ENCODE measurements at places on chromosomes 12 and 14. TPM values are rescaled to one million over a fixed set of nuclear protein-coding genes. Genes with fewer than 3 reads are reported as not detected.

- no peak overlapping the region for H3K27ac ChIP-seq
- no peaks in the 10 kb centered on the region for H3K4me1 ChIP-seq
- H3K4me3 ChIP-seq, result no peak overlapping the region
- no peak for DNase-seq
- H3K27me3 ChIP-seq, result no peaks in the 10 kb centered on the region
Measured at GRCh38 chr12:109165599-109165998, 49.2 kb downstream of the ACACB start.

- no peak for DNase-seq
- peaks cover 1% of the 10 kb centered on the region for H3K36me3 ChIP-seq
- H3K27me3 ChIP-seq, result no peaks in the 10 kb centered on the region
- peaks cover 4% of the 10 kb centered on the region for H3K4me1 ChIP-seq
Measured at GRCh38 chr12:67468549-67469245, 179.8 kb upstream of the DYRK2 start.

The RIC8B gene
- total RNA-seq, result 14.2 TPM

GRCh38 chr12:72578327-72578726 is 306.2 kb downstream of the TRHDE start:
- peaks cover 2% of the 10 kb centered on the region for H3K4me1 ChIP-seq
- H3K27me3 ChIP-seq, result no peaks in the 10 kb centered on the region
- H3K27ac ChIP-seq, result no peak overlapping the region
- no peak overlapping the region for H3K4me3 ChIP-seq
- no peak for DNase-seq
- H3K36me3 ChIP-seq, result no peaks in the 10 kb centered on the region

GRCh38 chr12:6961695-6962284 is 8.7 kb downstream of the PHB2 start:
- peaks cover 5% of the 10 kb centered on the region for H3K36me3 ChIP-seq
- peaks cover 15% of the 10 kb centered on the region for H3K4me1 ChIP-seq
- H3K27me3 ChIP-seq, result no peaks in the 10 kb centered on the region
- H3K4me3 ChIP-seq, result peak overlapping the region; percentile 50
- DNase-seq, result no peak

GRCh38 chr14:75905147-75905904 is 76.5 kb downstream of the TGFB3 start:
- H3K4me3 ChIP-seq, result no peak overlapping the region
- H3K36me3 ChIP-seq, result peaks cover 5% of the 10 kb centered on the region
- H3K27ac ChIP-seq, result peak overlapping the region; percentile 67
- peaks cover 38% of the 10 kb centered on the region for H3K4me1 ChIP-seq

DNA sequence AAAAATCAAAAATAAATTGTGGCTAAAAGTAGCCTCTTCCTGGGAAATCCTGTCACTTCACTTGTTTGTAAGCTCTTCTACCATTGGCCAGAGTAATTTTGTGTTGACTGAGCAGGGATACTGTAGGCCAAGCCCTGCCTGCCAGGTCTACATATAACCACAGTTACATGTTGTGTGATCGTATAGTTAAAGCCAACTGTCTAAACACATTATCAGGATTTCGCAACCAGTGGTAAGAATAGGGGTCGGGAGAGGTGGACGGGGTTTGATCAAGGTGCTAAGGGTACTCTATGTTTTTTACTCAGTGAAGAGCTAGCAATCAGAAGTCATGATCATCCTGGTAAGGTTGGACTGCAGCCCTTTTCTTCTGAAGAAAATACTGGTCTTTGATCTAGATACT is 13.4 kb downstream of the ANKRD13A start:
- no peak overlapping the region for H3K27ac ChIP-seq
- H3K4me1 ChIP-seq, result no peaks in the 10 kb centered on the region
- H3K36me3 ChIP-seq, result peaks cover 8% of the 10 kb centered on the region
- H3K4me3 ChIP-seq, result no peak overlapping the region
- no peak for DNase-seq

DNA sequence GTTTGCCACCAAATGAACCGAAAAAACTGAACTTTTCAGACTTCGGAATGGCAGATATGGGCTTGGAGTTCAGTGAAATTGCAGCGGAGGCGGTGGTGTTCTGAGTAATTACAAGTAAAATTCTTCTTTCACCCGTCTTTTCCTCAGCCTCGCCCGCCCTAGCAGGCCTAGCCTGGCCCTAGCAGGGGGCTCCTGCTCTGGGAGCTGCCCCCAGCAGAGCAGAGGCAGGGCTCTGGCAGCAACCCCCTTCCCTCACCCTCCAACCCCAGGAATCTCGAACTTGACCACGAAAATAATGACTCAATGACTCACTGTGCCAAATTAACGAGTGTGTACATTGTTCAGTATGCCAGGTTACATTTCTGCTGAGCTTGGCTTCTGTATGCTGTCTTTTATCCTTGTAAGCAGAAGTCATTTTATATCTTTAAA is 1.1 kb downstream of the PAPLN start:
- H3K27me3 ChIP-seq, result peaks cover 2% of the 10 kb centered on the region
- peaks cover 65% of the 10 kb centered on the region for H3K4me1 ChIP-seq

- H3K27ac ChIP-seq, result peak overlapping the region; percentile 74
- no peak overlapping the region for H3K4me3 ChIP-seq
- peaks cover 22% of the 10 kb centered on the region for H3K4me1 ChIP-seq
- no peaks in the 10 kb centered on the region for H3K27me3 ChIP-seq
- DNase-seq, result no peak
Measured at GRCh38 chr12:96500693-96501092, 11.3 kb downstream of the CFAP54 start.

The TOGARAM1 gene
- 13.3 TPM for total RNA-seq

Measured in chondrocyte (in vitro differentiated cells).